ENCODE measurements at places on chromosomes 13 and 19.
A peak's percentile ranks its signal among the peaks of the same experiment; 100 is the strongest.

- DNase-seq: no peak
These were observed 1891.6 kb upstream of the PCDH20 start for GRCh38 chr13:63307228-63307627.

DNA sequence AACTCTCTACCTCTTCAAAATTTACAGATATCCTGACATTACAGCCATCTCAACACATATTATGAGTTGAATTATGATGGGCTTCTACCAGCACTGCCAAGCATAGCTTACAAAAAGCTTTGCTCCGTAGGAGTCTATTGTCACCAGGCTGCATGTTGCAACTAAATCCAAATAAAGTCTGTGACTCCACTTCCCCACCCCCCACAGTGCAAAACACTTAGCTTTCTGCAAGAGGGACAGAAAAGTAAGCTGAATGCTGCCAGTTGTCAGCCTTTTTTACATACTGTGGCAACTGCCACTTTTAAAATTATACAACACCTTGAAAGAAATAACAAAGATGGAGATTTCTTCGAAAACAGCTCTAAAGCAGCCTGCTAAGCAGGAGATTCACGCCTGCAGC lies 189.1 kb downstream of the FGF14 start:
- peak; percentile 68 for DNase-seq

- no peak for DNase-seq
These were observed 20.9 kb downstream of the C19orf44 start for GRCh38 chr19:16516923-16517610.

DNA sequence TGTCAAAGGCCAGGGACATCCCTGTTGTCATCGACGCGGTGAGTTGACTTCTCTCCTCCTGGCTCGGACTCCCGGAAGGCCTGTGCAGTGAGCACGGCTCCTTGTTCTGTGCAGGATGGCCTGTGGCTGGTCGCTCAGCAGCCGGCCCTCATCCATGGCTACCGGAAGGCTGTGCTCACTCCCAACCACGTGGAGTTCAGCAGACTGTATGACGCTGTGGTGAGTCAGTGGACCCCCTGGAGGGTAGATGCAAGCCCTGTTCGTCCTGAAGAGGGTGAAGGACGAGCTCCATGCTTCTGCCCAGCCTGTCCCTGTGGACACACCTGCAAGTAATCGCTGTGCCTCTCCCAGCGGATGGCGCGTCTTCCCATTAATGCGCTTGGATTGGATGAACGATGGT lies 19.2 kb downstream of the NAXD start:
- DNase-seq: no peak

DNA sequence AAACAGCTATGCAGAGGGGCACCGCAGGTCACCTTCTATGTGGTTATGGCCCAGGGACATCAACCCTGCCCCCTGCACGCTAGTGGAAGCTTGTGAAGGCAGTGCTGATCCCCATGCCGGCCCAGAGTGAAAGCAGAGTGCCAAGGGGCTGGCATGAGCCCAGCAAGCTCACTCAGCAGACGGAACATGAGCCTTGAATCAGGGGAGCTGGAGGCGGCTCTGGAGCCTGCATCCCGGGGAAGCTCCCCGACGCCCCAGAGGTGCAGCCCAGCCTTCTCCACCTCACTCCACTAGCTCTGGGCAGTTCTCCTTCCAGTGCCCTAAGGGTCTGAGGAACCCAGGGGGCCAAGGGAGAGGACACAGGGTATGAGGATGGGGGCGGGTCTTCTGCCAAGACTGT lies 19.0 kb upstream of the ISYNA1 start:
- no peak for DNase-seq

DNA sequence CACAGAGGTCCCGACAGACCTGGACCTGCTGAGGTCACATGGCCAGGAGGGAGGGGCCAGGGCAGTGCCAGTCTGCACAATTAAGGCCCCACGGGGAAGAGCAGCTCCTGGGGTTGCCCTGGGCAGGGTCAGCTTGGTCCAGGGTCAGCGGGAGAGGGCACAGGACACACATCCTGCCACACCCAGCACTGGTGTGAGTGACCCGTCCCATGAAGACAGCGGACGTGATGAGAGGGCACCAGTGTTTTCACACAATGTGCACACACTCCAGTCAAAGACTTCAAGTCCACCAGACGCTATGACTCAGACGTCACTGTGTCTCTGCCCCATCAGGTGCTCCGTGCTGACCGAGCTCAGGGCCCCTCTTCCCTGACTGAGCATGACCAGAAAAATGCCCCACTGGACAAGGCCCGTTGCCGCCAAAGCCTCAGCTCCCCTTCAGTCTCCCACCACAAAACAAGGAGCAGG lies 4.2 kb downstream of the TMEM259 start:
- DNase-seq: no peak

GRCh38 chr19:53865523-53865917 lies 2.2 kb upstream of the MYADM start:
- DNase-seq: peak; percentile 37

- no peak for DNase-seq
These were observed 40.2 kb downstream of the SUGP2 start for GRCh38 chr19:18993115-18993514.

DNA sequence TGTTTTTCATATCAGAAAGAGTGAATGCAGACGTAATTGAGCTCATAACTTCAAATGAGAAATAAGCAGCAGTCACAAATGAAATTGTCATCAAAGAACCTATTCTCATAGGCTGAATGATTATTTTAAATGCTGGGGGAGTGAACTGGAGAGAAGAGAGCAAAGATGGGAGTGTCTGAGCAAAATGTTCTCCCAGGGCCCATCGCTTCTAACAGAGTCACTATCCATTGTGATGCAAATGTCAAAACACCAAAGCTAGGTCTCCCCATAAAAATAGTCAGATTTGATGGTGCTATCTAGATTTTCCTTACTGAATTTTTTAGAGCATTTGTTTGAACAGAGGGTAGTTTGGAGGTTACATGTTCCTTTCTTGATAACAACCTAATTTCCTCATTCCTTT lies 278.7 kb downstream of the PCDH9 start:
- no peak for DNase-seq

GRCh38 chr13:101146101-101146898 lies 270.0 kb downstream of the NALCN start:
- no peak for DNase-seq

DNA sequence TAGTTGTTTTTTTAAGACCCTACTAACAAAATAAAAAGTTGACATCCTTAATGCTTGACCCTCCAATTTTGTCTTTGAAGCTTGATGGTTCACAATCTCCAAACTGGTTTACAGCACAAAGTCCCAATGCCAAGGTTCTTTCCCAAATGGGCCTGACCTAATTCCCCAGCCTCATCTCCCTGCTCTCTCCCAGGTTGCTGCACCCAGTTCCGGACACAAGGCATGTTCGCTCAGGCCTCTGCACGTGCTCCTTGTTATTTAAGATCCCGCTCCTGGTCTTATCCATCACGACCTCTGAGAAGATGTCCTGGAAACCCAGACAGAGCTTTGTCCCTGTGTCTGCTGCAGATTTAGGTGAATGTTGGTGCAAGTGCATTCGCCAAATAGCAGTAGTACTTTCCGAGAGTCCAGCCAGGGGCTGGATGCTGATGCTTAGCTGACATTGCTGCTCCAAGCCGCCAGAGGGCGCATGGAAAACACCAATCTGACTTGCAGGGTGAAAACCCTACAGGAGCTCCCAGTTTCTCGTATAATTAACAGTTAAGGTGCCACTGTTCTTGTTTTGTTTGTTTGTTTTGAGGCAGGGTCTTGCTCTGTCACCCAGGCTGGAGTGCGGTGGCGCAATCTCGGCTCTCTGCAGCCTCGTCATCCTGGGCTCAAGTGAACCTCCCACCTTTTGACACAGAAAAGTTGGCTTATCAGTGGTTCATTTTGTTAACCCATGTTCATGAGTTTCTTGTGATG lies 18.5 kb downstream of the LYPD3 start:
- DNase-seq: peak; percentile 84

DNA sequence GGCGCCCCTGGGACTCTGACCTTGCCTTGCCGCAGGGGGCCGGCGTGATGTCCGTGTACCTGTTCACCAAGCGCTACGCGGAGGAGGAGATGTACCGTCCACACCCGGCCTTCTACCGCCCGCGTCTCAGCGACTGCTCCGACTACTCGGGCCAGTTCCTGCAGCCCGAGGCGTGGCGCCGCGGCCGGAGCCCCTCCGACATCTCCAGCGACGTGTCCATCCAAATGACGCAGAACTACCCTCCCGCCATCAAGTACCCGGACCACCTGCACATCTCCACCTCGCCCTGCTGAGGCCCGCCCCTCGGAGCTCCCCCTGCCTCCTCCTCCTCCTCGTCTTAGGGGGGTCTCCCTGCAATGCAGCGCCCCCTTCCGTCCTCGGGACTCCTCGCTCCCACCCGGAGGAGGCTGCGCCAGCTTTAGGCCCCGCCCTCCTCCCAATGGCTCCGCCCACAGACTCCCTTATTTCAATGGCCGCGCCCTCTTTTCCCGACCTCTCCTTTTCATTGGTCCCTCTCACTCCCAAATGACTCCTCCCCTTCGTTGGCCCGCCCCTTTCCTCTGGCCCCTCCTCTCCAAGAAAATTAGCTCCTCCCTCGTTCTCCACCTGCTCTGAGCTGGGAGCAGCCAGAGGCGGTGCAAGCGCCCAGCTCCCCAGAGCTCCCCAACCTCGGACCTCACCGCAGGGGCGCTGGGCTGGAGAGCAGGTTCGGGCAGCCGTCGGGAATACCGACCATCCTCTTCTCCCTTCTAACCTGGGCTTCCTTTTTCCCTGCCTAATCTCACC lies 20.5 kb upstream of the CACNG8 start:
- DNase-seq: peak; percentile 96

DNA sequence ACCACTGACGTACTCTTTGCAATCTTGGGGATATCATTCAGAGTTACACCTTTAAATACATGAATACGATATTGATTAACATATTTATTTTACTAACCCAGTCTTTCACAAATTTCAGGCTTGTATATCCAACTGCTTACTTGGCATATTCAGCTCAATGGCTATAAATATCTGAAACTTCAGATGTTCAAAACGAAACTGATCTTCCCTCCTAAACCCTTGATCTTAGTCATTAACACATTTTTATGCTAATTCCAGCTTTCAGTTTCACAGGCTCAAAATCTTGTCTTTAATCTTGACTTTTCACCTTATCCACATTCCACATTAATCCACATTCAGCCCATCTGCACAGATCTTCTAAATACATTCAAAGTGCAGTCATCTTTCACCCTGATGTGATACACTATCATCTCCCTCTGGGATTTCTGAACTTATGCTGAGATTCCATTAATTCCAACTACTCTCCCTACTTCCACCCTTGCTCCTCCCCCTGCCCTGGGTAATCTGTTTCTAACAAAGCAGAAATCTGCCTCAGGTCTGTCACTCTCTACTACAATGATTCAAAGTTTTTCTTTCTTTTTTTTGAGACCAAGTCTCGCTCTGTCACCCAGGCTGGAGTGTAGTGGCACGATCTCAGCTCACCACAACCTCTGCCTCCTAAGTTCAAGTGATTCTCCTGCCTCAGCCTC lies 387.2 kb downstream of the GPC5 start:
- DNase-seq: no peak

- peak; percentile 97 for DNase-seq
These were observed 15.7 kb downstream of the PNPLA6 start for GRCh38 chr19:7550987-7551761.

GRCh38 chr19:2047449-2048103 lies 3.5 kb downstream of the MKNK2 start:
- DNase-seq: peak; percentile 4

GRCh38 chr19:41223431-41224234 lies 4.6 kb downstream of the AXL start:
- peak; percentile 81 for DNase-seq

- DNase-seq: no peak
These were observed 553.6 kb upstream of the ATXN8OS start for GRCh38 chr13:69553976-69554375.

GRCh38 chr19:55494172-55494761 lies 6.0 kb downstream of the SSC5D start:
- no peak for DNase-seq
